ENCODE measurements at places on chromosomes 4 and X. TPM values are rescaled to one million over a fixed set of nuclear protein-coding genes. Genes with fewer than 3 reads are reported as not detected.

Gene HAND2
- total RNA-seq = 13.2 TPM

DNA sequence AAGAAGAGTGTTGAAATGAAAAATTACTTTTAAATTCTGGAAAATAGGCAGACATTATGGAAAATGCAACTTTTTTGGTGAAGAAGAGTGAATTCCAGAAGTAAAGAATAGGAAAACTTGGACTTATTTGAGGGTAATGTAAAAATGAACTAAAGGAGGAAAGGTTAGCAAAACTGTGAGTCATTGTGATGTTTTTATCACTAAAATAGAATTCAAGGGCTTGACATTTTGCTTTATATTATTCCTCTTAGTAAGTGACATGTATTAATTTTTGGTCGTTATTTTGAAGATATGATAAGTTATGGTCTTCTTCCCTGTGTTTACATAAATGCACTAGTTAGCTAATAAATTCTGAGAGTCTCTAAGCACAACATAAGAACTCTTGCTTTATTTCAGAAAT is 390.9 kb downstream of the FAT4 start:
- no peak for DNase-seq

Gene CYLC1
- not detected for total RNA-seq

- DNase-seq = no peak
These were observed 48.4 kb upstream of the PAK3 start for GRCh38 chrX:111047575-111047974.

Gene CENPVL1
- not detected for total RNA-seq

Gene STARD8
- 16.1 TPM for total RNA-seq

GRCh38 chr4:87071401-87071800 is 136.6 kb downstream of the AFF1 start:
- DNase-seq = no peak

Gene BGN
- total RNA-seq = 62.2 TPM

DNA sequence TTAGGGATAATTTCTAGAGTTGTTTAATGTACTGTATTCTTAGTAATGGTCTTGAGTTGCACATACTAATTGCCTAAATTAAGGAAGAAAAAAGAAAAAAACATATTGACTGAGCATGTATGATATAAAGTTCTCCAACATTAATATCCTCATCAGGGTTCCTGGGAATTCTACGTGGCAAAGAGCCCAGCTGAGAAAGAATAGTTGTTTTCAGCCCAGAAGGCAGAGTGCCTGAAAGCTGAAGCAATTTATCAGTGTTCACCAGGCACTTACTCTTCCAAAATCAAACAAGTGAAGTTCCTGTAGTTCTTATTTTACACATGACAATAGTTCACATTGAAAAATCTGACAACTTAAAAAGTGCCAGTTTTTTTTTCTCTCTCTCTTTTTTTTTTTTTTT is 27.7 kb downstream of the YIPF7 start:
- DNase-seq = peak; percentile 19

DNA sequence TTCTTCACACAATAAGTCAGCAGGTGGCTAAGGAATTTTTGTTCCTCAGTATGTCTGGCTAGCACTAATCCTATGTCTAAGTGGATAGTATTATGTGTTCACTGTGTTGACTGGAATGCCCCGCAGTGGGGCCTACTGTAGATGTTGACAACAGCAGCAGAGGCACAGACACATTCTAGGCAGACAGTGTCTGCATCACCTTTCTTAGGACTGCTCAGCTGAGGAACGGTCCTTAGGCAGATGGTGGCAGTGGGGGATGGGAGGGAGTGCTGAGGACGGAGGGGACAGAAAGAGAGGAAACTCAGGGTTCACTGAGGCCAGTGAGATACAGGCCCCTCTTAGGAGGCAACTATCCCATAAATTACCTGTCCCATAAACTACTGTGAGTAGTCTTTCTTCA is 44.6 kb upstream of the LEF1 start:
- peak; percentile 32 for DNase-seq

All from tongue (tissue), 3 donors.